ENCODE measurements at places on chromosomes 7 and 10.

- no peak for DNase-seq
Observed at GRCh38 chr10:79488336-79488735, 24.0 kb upstream of the EIF5AL1 start.

GRCh38 chr10:133012573-133013359 lies 70.4 kb upstream of the CFAP46 start:
- no peak for DNase-seq

GRCh38 chr7:139456511-139456910 lies 27.0 kb downstream of the KLRG2 start:
- no peak for DNase-seq

GRCh38 chr7:150715738-150716137 lies 675 bp upstream of the GIMAP1 start:
- no peak for DNase-seq

GRCh38 chr10:408236-408635 lies 273.0 kb downstream of the ZMYND11 start:
- no peak for DNase-seq

GRCh38 chr7:7595451-7595850 lies 28.8 kb downstream of the MIOS start:
- DNase-seq = no peak

GRCh38 chr7:129465080-129465479 lies 30.8 kb downstream of the STRIP2 start:
- DNase-seq = no peak

DNA sequence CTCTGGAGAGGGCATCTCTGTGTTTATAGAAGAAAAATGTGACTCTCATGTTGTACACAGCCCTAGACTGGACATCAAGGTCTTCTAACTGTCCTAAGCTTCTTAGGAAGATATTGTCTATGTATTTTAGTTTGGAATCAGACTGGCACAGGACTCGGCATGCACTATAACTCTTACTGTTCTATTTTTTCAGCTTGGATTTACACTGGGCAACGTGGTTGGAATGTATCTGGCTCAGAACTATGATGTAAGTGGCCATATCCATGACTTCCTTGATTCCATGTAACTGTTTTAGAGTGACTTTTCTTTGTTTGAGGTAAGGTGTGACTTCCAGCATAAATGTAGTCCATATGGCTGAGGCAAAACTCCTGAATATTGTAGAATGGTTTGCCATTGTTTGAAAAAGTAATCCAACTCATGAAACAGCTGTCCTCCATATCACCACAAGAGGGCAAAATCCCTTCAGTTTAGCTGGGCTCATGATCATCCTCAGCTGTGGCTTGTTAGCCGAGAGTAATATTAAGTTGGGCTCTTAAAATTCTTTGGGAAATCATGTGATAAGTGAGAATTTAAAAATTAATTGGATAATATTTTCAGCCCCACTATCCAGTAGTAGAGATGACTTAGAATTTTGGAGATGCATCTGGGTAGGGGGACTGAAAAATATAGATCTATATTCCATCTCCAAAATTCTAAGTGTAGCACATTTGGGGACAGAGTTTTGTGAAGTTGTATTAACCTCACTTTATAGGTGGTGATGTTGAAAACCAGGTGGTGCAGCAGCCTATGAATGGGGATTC lies 10.4 kb downstream of the STMP1 start:
- DNase-seq = no peak

- DNase-seq = no peak
Observed at GRCh38 chr7:7913504-7913903, 55.1 kb upstream of the GLCCI1 start.

GRCh38 chr7:151139791-151140190 lies 27.7 kb downstream of the GBX1 start:
- no peak for DNase-seq

- DNase-seq = no peak
Observed at GRCh38 chr7:98474558-98474957, 73.7 kb upstream of the BAIAP2L1 start.

DNA sequence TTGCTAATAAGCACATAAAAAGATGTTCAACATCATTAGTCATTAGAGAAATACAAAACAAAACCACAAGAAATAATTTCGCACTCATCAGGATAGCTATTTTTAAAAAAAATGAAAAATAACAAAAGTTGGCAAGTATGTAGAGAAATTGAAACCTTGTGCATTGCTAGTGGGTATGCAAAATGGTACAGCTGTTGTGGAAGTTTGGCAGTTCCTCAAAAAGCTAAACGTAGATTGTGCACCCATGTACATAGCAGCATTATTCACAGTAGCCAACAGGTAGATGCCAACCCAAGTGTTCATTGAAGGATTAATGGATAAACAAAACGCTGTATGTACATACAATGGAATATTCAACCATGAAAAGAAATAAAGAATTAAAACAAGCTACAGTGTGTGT lies 35.3 kb upstream of the STARD3NL start:
- DNase-seq = no peak

DNA sequence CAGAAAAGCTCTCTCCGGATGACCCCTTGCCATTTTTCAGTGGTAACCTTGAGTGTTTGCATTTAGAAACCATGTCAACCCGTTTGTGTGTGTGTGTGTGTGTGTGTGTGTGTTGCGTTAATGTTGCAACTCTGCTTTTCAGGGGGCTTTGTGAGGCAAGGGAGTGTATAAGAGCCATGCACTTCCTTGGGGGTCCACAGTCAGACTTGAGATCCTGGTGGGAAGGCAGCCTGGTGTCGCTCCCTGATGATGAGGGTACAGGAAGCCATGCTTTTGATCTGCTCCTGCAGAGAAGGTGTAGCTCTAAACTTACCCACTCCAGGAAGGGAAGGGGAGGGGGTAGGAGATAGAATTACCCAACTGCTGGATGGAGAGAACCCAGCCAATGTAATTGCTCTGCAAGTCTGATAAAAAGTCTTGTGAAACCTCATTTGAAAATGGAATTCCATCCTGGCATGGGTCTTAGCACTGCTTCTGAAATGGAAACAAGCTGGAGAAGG lies 10.7 kb downstream of the GRK5 start:
- no peak for DNase-seq

DNA sequence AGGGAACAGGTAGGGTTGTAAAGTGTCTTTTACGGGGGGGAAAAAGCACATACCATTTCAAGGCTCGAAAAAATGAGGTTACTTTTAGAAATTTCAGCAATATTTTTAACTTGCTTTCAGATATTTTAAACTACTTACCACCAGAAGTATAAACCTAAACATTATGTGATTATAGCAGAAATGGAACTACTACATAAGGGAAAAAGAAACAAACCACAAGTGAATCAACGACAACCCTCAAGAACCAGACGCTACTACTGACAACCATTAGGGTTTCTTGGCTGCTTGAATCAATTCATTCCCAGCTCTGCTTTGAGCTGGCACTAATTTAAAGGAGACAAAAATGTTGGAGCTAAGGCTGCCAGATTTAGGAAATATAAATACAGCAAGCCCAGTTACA lies 80.1 kb downstream of the ZFAND4 start:
- no peak for DNase-seq

GRCh38 chr7:158285383-158285770 lies 302.2 kb downstream of the PTPRN2 start:
- DNase-seq = no peak
